ENCODE measurements at places on chromosomes 2 and 18.
A peak's percentile ranks its signal among the peaks of the same experiment; 100 is the strongest.

- no peak for DNase-seq
These were observed 742 bp downstream of the RRM2 start for GRCh38 chr2:10123281-10123680.

DNA sequence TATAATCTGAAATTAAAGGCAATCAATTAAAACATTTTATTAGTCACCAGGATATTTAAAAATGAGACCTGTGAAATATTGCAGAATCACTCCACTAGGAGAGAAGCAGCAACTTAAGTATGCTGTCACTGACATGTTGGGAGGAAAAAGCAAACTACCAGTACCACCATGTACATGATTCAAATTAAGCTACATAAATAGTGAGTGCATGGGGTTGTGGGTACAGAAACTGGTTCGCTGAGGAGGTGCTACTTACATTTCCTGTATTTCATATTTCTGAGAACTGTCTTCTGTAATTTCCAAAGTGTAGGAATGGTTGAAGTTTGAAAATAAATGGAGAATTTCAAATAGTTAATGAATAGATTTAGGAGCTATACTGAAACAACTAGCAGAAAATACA is 7.9 kb upstream of the NR4A2 start:
- DNase-seq = peak; percentile 54

DNA sequence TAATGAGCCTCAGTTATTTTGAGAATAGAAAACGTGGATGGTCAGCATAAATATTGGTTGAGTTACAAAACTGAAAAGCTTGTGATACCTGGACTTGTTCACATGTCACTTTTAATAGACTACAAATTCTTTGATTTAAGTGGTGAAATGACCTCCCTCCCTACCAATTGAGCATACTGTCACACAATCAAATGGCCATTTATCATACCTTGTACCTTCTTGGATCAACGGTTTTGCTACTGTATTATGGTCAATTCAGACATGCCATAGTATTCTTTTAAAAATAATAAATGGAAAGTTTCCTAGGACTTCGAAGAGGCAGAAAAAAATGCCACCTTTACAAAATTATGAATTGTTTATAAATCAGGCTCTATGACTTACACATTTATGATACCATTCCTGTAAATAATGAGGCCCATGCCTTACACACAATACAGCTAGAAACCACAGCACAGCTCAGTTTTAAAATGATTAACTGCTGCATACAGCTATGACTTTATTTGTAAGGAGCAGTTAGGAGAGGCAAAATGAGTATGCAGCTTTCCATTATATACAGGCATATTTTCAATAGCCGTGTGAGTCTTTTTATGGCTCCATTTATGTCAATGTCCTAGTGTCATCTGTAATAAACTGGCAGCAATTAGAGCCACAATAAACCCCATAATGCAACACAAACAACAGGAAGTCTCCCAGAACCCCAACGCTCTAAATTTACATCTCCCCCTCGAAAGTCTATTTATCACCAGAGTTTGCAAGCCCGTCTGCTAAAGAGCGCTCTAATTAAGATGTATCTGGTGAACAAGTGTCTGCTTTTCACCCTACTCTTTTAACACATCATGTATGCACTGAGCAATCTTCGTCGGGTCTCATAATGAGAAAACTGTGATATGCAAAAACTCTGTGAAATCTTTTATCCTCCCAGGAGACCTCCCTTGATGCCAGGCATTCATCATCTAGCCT is 176.1 kb downstream of the ZNF521 start:
- DNase-seq = no peak

- DNase-seq = no peak
These were observed 31.9 kb downstream of the EXOC6B start for GRCh38 chr2:72793798-72794440.

DNA sequence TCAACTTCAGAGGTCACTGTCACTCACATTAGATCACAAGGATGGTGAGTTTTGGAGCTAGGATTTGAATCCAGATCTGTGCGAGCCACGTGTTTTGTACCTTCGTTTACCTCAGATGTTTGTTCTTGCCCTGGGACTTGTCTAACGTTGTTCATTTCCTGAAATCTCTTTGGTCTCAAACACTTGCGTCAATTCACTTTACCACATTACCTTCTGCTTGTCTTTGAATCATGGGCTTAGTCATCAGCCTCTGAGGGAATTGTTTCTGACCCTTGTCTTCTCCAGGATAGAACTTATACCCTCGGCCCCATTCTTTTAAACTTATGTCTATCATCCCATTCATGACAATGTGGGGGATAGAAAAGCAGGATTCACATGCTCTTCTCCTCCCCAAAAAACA is 282.7 kb downstream of the DCDC2C start:
- DNase-seq = no peak

- DNase-seq = no peak
These were observed 64.7 kb upstream of the RASGRP3 start for GRCh38 chr2:33411765-33412164.

GRCh38 chr2:30026091-30027055 is 105.0 kb upstream of the ALK start:
- peak; percentile 37 for DNase-seq

GRCh38 chr18:11520536-11520935 is 88.9 kb upstream of the SLC35G4 start:
- DNase-seq = no peak

GRCh38 chr2:17160594-17160993 is 357.6 kb downstream of the RAD51AP2 start:
- DNase-seq = no peak

DNA sequence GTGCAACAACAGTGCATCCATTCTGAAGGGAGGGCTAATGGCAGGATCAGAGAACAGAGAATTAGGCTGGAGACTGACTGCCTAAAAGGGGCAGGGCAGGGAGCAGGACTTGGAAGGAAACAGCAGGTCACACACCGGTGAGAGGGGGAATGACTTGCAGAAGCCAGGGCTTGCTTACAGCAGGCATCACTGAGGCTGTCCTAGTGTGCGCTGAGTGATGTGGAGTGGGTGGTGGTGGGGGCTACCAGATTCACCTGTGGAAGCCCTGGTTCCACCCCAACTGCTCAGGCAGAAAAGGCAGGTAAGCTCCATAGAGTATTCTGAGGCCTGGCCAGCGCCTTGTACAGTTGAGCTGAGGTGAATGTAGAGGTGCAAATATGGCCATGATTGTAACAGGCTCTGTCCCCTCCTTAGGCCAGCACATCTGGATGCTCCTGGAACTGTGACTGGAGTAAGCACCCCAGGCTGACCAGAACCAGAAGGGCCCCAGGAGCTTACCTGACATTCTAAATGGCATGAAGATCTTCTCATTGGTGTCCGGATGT is 49.4 kb downstream of the SFXN5 start:
- DNase-seq = no peak

DNA sequence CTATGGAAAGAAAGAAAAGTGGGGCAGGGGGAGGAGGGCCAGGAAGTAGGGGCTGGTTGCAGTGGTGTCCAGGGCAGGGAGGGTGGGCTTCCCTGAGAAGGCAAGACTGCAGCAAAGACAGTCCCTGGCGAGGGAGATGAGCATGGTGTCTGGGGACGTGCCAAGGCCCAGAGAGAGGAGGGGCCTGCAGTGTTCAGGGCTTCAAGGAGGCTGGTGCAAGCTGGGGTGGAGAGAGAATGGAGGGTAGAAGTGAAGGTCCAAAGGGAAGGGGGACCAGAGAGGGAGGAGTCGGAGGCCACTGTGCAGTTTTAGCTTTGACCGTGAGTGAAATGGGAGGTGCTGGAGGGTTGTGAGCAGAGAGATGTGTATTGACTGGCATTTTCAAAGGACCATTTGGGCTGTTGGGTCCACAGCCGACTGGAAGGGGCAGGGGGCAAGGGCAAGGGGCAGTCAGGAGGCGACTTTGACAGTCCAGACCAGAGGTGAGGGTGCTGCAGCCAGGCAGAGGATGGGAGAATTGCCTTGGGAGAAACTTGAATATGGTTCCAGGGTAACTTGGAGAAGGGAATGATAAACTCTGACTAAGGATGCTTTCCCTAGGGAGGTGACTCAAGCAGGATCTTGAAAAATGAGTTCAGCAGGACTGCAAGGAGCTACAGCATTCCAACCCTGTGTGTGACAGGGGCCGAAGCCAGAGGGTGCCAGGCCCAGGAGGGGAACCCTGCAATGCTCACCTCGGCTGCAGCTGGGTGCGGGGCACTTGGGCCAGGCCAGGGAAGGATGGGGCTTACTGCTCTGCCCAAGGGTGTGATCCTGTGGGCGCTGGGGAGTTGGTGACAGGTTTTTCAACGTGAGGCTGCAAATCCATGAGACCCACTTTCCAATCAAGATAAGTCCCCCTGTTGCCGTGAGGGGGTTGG is 177.1 kb upstream of the HAAO start:
- no peak for DNase-seq

GRCh38 chr2:213284105-213285090 is at the start of gene SPAG16:
TSS of gene SPAG16 (plus strand) at chr2:213284464.
- peak; percentile 98 for DNase-seq

- DNase-seq = no peak
These were observed 13.7 kb downstream of the LDLRAD4 start for GRCh38 chr18:13232086-13232917.

- DNase-seq = no peak
These were observed 317.4 kb downstream of the SLC4A3 start for GRCh38 chr2:219944866-219945265.

DNA sequence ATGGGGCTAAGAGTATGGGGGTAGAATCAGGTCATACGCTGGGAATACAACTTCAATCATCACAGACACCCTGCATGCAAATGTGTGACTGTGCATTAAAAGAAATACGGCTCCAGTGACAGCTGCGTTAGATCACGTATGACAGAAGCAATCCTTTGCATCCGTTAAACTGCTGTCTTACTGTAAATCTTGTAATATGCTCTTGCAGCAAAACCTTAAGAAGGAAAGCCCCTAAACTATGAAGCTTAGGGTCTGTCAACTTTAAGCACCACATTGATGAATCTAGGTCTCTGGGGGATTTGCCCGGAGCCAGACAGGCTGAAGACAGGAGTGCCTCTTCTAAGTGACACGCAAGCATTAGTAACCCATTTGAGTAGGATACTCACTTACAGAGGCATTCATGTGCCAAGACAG is 84.7 kb upstream of the EML6 start:
- no peak for DNase-seq

GRCh38 chr2:64338910-64339500 is 115.0 kb upstream of the LGALSL start:
- peak; percentile 52 for DNase-seq

- DNase-seq = no peak
These were observed 1038.6 kb downstream of the SOCS6 start for GRCh38 chr18:71327441-71327840.

DNA sequence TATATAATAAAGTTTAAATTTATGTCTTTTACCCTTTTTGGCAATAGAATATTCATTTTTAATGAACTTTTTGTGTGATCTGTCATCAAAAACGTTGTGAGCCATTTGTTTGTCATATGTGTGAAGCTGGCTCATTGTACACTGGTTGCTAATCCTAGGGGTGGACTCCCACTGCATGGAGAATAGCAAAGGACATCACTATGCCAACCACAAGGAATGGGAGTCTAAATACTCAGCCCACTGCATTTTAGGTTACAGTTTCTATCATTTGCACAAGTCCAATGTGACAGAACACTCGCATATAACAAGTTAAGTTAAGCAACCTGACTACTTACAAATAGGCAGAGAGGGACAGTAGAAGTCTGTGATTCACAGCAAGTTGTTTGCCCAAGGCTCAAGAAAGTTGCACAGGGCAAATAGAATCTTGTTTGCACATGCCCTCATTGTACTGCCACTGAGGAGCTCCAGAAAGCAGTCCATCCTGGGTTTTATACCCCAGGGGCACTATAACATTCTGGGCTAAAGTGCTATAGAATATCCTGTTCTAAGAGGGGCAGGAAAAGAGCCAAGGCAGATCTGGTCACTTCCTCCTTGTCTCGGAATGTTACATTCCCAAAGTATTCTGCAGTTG is 545.9 kb upstream of the GCFC2 start:
- no peak for DNase-seq

- DNase-seq = no peak
These were observed 7.9 kb upstream of the ZNF407 start for GRCh38 chr18:74589811-74590210.
